ENCODE measurements at places on chromosomes 7 and 10. TPM values are rescaled to one million over a fixed set of nuclear protein-coding genes. Genes with fewer than 3 reads are reported as not detected.

Gene SUMF2
- 111 TPM for total RNA-seq

Gene TAS2R4
- total RNA-seq = 0.14 TPM

Gene NPS
- not detected for total RNA-seq

DNA sequence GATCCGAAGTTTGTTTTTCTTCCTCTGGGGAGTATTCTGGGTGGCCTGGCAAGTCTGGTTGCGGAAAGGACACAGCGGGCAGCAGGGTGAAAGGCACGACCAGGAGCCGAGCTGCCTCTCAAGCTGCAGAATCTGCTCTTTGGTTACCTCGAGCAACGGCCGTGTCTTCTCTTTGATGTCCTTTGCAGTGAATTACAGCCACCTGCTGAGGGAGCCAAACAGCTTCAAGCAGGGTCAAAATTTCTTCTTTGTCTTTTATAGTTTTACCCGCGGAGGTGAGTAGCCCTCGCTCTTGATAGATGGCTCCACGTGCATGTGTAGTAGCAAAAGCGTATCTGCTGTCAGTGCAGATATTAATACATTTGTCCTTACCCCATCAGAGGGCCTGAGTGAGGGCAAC, 177.3 kb upstream of the MBL2 start:
- no peak for DNase-seq

- no peak for DNase-seq
These were observed 38.1 kb downstream of the ELMO1 start for GRCh38 chr7:37410305-37411229.

- no peak for DNase-seq
These were observed 28.2 kb downstream of the IL2RA start for GRCh38 chr10:6033954-6034353.

- DNase-seq = no peak
These were observed at the start of the genes ACTR3C and LRRC61 for GRCh38 chr7:150322833-150323681. ACTR3C (minus strand) TSS chr7:150323545; CDS start chr7:150295296, 28,249 bp downstream. LRRC61 (plus strand) TSS chr7:150323355; CDS start chr7:150336862, 13,507 bp downstream.

DNA sequence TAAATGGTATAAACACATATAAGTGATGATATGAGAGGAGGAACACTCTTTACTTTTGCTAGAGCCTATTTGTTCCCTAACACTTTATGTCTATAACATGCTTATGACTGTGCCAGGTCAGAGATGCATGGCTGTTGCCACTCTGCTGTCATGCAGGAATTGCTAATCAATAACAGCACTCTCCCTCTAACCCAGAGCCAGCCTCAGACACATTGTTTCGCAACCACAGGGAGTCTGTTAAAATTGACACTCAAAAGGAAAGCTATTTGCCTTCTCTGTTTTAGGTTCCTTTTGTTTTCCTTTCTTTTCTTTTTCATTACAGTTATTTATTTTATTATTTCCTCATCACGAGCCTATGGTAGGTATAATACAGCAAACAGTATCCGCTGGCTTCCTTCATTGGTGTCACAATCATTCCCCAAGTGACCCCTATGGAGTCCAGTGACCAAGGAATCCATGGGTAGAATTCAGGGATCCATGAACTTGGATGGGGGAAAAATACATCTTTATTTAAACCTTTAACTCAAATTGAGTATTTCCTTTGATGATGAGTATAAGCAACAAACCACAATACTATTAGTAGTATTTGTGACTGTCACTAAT, 6.8 kb downstream of the PON2 start:
- DNase-seq = no peak

- DNase-seq = no peak
These were observed 135.3 kb upstream of the CCDC6 start for GRCh38 chr10:60041489-60042133.
